ENCODE measurements at places on chromosomes 12 and 14.

DNA sequence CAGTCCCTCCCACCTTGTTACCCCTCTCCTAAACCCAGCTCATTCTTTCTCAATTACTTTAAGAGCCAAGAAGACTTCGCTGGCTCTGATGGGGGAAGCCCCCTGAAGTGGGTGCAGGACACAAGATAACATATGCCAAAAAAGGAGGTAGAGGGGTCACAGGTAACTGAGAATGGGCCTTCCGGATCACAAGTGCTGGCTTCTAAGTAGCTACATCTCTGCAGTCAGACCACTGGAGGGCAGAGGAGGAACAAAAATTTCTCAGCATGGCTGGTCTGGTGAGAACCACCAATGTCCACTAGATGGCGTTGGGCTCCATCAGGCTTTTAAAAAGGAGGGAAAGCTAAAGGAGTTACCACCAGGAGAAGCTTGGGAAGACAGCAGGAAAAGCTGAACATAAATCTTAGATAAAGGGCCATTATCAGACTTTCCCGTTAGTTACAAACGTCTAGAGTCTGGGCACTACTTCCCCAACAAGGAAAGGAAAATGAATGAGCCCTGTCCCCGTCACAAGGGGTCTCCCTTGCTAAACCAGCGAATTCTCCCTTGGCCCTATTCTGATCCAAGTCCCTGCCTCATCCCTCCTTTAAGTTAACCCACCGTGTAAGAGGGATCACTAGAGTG lies 11.6 kb upstream of the CDH24 start:
- DNase-seq, result no peak

- no peak for DNase-seq
These were observed 75.9 kb upstream of the FBRSL1 start for GRCh38 chr12:132413931-132414588.

- DNase-seq, result no peak
These were observed 266.3 kb upstream of the DIO2 start for GRCh38 chr14:80477388-80478160.

- DNase-seq, result no peak
These were observed 1.7 kb downstream of the JDP2 start for GRCh38 chr14:75429562-75429961.

DNA sequence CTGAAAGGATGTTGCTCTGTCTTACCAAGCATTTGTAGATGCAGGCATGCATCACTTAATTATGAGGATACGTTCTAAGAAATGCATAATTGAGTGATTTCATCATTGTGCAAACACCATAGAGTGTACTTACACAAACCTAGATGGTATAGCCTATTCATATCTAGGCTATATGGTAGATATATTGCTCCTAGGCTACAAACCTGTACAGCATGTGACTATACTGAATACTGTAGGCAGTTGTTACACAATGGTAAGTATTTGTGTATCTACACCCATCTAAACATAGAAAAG lies 75.9 kb downstream of the IFT81 start:
- DNase-seq, result no peak

DNA sequence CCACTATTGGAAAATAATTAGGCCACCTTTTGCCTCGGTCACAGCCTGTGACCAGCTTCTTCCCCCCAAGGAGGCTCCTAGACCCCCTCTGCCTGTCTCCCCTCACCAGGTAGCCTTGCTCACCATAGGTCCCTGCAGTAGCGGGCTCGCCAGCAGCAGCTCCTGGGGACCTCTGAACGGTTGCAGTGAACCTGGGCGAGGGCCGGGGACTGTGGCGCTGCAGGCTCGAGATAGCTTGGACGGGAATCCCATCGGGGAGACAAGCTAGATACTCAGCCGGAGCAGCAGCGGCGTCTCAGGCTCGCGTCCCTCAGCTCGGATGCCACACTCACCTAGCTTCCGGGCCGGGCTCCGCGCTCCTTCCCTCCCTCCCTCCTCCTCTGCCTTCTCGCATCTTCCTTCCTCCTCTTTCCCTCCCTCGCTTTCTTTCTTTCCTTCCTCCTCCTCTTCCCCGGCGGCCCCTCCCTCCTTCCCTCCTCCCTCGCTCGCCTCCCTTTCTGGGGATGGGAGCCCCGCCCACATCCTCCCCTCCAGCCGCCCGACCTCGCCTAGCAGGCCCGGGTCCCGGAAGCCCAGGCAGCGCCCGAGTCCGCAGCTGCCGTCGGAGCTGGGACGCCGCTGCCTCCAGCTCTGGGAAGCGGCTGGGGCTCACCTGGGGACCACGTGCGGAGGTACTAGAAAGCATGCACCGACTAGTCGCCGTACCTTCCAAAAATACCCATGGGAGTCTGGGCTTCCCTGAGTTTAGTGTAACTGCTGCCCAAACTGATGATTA lies at the start of gene BMP4:
Gene BMP4, minus strand, starts transcription at position 399 of the 775 bp plus-strand sequence. CDS start 4,603 bp downstream, outside the sequence.
- no peak for DNase-seq

GRCh38 chr14:66638689-66639088 lies 130.7 kb downstream of the GPHN start:
- DNase-seq, result no peak
